ENCODE measurements at places on chromosomes 12 and 14.
A peak's percentile ranks its signal among the peaks of the same experiment; 100 is the strongest.

DNA sequence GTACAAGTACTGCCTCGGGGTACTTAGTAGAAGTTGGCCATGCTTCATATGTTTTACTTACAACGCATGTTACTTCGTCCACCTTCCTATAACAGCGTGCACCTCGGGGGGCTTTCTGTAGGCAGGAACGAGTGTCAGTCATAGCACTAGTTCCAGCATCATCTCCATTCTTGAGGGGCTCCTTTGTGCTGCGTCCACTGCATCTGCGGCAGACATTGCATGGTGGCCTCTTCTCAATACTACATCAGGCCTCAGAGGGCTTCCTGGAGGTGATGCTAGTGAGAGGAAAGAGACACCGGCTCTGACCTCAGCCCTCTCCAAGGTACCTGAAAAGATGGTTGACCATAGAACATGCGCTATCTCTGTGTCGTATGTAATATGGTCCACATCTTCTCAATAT, 121.2 kb upstream of the RTL1 start:
- no peak for DNase-seq

DNA sequence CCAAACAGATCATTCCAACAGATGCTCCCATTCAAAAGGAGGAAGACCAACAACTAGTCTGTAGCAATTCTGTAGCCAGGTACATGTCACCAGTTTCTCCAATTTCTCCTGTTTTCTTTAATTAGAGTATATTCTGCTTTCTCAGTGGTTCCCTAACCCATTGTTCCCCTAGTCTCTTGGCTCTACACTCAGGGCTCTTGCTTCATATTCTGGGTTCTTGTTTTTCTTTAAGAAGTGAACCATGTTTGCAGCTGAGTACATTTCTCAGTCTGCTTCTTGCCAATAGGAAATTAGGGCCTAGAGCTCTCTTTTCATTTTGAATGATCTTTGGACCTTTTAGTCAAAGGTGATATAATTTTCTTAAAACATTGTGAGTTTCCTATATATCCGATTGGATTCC, 29.4 kb upstream of the STXBP6 start:
- DNase-seq, result no peak

DNA sequence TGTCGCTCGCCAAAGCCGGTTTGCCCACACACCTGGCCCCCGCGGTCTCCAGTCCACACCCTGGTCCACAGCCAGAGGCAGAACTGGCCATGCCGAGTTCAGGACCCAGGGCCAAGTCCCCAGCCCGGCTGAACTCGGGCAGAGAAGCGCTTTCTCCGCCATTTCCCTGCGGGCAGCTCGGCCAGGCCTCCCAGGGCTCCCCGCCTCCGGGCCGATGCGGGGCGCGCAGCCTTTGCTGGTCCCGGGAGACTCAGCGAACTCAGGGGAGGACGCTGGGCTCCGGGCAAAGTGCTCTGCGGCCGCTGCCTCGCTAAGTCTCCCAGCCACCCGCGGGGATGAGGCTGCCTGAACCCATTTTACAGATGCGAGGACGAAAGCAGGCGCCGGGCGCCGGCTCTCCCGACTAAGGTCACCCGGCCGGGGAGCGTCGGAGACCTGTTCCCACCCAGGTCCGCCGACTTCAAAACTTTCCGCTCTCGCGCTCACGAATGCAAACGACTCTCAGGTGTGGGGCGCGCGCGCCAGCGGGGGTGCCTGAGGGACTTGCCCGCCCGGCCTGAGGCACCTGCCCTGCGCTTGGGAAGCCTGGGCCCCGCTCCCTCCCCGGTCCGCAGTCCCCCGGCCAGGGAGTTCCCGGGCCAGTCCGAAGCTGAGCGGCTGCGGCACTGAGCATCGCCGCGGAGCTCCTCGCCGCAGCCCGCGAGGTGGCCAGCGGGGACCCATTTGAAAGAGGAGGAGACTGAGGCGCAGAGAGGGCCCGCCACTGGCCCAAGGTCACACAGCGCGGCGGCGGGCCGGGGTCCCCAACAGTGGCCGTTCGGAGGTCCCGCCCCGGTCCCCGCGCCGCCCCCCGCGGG, 627 bp downstream of the TESC start:
- DNase-seq, result peak; percentile 39

DNA sequence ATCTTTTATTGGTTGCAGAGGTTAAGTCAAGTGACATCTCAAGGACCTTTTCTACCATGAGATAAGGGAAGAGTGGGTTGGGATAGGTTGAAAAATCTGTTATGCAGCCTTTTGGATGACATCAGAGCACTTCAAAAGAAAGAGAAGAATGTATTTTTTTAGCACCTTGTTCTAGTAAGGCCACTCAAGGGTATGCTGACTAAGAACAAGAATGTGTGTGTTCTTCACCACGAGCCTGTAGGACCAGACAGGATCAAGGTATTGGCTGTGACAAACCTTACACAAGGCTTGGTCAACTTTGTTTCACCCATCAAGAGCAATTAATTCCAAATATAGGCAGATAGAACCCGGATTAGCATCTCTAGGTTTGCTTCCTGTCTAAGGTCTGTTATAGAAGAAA, 142.5 kb downstream of the SAMD4A start:
- DNase-seq, result no peak

GRCh38 chr12:77120156-77121085, 55.1 kb upstream of the E2F7 start:
- no peak for DNase-seq

DNA sequence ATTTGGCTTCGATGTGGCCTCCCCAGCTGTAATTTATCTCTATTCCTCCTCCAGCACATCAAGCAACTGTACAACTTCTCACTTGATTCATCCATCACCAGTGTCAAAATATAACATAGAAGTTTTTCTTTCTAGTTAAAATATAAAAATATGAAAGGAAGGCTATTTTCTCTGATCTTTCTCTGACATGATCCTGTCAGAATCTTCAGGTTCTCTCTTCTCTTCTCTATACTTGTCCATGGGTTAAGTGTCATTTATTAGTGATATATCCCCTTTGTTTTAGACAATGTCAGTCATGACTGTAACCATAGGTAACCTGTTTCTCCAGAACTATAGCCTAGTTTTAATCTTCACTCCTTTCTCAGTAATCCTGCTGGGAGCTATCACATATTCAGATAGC, 132.5 kb upstream of the G2E3 start:
- DNase-seq, result no peak

GRCh38 chr14:34465069-34465859, 3.2 kb upstream of the SPTSSA start:
- DNase-seq, result no peak

GRCh38 chr14:76976240-76977005, 52.1 kb downstream of the IRF2BPL start:
- DNase-seq, result no peak

DNA sequence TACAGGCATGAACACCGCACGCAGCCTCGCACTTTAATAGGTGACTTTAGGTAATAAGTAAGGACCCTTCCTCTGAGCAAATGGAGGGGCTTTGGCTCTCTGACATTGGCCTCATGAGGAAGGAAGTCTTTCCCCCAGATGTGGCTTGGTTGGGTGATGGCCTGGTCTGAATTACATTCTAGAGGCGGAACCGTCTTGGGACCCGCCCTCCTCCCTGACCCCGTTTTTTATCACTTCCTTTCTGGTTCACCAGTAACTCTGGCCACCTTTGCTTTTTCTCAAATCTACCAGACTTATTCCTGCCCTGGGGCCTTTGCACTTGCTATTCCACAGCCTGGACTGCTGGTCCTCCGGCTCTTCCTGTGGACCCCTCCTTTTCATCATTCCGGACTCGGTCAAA, 13.4 kb downstream of the ALDH2 start:
- no peak for DNase-seq

DNA sequence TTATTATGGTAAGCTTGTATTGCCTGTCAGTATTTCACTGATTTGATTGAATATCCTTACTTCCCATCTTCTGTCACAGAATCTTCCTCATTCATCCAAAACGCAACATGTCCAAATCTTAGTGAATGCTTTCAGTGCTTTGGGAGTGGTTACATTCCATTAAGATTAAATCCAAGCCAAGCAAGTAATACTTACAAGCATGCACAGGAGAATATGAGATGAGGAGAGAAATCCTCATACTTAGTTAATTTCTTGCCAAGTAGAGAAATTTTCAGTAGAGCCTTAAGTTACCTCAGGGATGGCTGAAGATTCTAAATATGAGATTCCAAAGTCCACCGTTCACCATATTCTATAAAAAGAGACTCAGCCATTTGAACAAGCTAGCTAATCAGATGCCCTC, 316.0 kb downstream of the RAD51B start:
- DNase-seq, result no peak
